ENCODE measurements at places on chromosomes 12 and 14.

DNA sequence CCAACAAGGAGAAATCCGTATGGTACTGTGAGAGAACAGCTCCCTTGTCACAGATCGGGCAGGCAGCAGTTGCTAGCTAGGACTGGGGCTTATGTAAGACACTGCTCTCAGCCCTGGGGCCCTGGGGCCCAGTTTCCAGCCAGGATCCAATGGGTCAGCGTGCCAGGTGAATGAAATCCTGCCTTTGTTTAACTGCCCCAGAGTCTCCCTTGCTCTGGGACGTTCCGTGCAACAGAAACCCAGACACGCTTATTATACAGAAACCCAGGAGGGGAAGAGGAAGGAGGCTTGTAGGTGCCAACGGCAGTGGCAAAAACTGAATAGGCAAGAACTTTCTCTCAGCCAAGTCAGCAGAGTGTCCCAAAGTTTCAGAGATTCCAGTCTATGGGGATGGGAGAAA, 110.6 kb downstream of the DIO2 start:
- peak; percentile 9 for DNase-seq

DNA sequence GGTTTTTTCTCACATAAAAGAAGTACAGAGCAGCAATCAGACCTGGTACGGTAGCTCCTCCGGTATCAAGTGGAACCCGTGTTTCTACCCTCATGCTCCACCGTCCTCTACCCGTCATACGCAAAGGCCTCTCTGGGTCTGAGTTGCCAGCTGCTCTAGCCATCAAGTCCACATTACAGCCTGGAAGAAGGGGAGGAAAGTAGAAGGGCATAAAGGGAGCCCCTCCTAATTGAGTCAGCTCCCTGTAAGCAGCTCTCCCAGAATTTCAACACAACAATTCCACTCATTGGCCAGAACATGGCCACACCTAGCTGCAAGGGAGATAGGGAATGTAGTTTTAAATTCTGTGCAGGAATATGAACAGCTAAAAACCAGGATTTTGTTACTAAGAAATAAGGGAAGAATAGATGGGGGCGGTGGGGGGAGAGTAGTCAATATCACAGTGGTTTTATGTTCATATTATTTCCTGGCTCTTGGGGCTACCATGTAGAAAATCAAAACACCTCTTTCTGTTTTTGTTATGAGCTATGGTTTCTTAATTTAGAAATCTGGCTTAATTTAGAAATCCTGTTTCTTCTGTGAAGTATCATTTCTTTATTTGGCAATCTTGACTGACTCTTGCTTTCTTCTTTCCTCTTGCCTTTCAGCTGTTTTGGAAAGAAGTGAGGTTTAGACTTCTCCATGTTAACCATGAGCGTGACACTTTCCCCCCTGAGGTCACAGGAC, 103.9 kb downstream of the AKAP6 start:
- DNase-seq, result no peak

GRCh38 chr12:114902665-114903064, 218.7 kb upstream of the TBX3 start:
- no peak for DNase-seq

DNA sequence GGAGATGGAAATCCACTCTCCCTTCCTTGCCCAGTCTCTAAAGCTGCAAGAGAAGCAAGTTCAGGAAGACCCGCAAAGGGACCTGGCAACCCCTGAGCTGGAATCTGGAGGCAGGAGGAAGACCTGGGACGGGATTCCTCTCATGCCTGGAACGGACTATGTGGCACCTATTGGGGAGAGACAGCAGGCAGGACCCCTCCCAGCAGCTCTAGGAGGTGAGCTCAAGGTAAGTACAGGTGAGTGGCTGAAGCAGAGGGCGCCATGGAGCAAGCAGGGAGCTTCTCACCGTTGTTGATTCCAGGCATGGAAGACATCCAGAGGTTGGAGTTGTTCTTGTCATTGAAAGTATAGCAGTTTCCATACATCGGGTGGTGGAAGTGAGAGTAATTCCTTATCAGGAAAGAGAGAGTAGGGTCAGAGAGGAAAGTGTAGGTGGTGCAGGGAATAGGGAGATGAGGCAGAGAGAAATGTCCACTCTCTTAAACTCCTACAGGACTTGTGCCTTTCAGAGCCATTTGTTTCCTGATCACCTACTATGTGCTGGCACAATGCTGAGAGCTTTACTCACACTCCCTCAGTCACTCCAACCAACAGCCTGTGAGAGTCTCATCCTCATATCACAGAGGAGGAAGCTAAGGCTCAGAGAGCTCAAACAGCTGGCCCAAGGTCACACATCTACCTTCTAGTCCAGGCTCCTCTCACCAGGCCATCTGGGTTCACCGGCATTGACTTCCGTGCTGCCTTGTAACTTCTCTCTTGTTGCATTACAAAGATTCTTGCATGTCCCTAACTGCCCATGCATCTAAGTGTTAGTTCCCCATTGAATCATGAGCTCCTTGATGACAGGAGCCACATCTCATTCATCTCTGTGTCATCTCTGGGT, 13.9 kb upstream of the TNFRSF1A start:
- no peak for DNase-seq

GRCh38 chr14:64879635-64880220, at the start of gene SPTB:
Gene SPTB, minus strand, starts transcription at chr14:64879907. Its CDS starts 56,813 bp downstream, at chr14:64823094.
- DNase-seq, result peak; percentile 73

GRCh38 chr14:90569606-90570387, 173.0 kb downstream of the CALM1 start:
- no peak for DNase-seq

DNA sequence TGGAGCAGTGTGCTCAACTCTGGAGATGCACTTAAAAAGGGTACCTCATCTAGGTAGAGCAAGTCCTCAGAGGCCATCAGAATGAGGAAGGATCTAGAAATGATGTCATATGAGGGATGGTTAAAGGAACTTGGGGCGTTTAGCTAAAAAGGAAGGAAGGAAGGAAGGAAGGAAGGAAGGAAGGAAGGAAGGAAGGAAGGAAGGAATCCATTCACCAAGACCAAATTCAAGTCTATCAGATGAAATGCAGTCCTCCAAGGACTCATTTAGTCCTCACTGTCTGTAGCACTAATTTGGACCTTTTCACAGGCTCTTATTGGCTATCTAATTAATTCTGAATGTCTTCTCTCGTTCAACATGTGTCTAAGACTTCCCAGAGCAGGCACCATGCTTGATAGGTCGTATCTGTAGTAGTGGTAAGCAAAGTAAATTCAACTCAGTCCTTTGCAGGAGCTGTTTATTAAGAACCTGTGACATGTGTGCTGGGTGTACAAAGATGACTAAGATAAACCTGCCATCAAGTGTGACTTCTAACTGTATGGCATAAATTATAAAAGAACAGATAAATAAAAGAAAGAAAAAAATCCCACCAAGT, 63.5 kb downstream of the LLPH start:
- DNase-seq, result no peak

DNA sequence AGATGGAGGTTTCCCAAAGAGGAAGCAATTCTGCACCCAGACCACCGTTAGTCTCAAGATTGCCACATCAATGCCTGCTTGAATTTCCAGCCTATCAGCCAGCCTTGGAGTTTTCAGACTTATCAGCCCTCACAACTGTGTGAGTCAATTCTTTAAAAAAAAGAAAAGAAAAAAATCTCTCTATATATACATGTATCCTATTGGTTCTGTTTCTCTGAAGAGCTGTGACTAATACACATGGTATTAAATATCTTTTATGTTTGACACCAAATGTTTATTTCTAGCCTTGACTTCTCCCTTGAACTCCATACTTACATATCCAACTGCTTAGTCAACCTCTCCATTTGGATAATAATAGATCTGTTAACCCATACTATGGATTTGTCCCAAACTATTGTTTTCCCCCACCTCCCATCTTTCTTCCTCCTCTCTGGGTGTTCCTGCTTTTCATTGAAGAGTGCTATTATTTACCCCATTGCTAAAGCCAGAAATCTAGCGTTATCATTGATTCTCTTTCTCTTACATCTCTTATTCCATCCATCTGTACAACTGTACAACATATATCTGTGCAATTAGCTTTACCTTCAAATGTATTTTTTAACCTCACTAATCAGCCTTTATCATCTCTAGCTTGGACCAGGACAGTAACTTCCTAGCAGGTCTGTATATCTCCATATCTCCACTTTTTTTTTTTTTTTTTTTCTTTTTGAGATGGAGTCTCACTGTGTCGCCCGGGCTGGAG, 22.7 kb upstream of the EID3 start:
- no peak for DNase-seq

DNA sequence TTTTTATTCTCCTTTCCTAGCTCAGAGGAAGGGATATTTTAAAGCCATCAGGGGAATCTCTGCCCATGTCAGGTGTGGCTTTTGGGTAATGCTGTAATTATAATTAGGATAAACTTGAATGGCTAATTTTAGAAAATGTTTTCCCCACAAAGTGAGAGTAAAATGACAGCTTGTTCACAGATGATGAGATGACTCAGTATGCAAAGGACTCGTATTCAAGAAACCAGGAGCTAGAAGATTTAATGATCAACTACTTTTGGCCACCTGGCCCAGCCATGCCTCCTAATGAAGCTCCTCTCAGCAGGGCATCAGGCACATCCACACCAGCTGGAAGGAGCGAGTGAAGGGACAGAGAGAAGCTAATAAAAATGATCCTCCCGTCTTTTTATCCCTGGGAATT, 29.0 kb upstream of the PLEKHG7 start:
- no peak for DNase-seq

DNA sequence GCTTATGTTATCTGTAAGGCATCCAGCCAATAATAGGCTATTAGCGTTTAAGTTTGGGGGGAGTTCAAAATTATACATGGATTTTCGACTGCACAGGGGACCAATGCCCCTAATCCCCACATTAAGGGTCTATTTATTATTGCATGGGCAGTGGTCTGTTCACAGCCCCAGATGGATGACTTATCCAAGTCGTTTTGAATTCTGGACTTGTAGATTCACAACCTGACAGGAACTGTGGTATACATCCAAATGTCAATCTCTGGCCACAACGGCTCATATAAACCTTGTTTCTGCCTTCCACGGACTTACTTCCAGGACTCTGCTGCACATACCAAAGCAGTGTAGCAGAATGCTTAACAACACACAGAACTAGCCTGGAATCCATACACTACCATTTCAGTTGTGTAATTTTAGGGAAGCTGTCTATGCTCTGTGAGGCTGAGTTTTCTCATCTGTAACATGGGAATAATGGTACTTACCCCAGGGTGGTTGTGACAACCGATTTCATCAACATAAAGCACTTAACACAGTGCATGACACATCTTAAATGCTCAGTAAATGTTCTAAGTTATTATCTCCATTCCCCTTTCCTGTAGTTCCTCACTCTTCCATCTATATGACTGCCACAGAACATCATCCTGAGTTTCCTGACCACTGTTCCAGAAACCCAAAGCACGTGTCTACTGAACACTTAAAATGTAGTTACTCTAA, 3.7 kb downstream of the DDX24 start:
- no peak for DNase-seq

DNA sequence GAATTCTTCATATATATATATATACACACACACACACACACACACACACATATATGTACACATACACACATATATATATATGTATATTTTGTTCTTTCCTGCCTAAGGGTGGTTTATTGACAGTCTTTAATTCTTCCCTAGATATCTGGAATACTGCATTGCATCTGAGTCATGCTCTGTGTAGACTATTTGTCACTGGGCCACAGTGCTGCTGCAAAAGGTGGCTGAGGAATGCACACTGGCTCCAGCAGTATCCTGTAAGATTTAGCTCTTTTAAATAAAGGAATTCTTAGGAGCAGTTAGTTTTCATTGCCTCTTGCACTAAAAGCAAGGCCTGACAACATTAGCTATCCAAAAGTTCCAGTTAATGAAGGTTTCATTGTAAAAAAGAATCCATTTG, 200.9 kb downstream of the APAF1 start:
- DNase-seq, result no peak

GRCh38 chr12:65022960-65023359, 98.1 kb downstream of the WIF1 start:
- DNase-seq, result no peak

DNA sequence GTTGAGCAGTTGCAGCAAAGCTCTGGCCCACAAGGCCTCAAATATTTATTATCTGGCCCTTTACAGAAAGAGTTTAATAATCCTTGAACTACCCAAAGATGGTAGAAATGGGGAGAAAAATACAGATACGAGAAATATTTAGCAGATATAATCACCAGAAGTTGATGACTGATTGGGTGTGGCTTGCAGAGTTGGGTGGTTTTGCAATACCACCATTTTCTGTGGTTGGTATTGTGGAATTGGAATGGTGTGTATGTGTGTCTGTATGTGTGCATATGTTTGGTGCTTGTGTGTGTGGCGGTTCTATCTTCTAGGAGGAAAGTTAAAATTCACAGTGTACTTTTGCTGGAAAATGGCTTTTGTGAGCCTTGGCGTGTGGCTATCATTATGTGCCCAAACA, 85.4 kb upstream of the MANSC4 start:
- no peak for DNase-seq

- no peak for DNase-seq
These were observed 182.7 kb upstream of the C14orf180 start for GRCh38 chr14:104396682-104397470.

DNA sequence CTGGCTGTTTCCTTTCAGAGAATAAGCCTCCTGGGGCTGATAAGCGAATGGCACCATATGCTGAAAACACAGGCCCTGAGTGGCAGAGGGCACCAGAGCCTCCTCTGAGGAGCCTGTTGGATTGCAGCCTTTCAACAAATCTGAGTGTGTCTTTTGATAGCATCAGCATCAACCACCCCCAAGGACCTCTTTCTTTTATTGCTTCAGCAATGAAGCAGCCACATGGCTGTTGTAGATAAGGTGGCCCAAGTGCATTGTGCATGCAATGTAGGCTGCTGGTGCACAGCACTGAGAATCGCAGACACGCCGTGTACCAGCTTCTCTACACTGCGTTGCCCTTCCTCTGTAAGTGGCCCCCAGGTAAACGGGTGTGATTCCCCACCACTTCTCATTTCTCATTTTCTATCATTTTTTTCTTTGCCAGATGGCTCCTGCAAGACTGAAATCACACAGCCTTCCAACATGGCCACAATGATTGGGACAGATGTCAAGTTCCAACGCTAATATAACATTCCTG, 191.7 kb downstream of the DAD1 start:
- peak; percentile 13 for DNase-seq

- DNase-seq, result no peak
These were observed 114.8 kb downstream of the ESRRB start for GRCh38 chr14:76490735-76491134.

DNA sequence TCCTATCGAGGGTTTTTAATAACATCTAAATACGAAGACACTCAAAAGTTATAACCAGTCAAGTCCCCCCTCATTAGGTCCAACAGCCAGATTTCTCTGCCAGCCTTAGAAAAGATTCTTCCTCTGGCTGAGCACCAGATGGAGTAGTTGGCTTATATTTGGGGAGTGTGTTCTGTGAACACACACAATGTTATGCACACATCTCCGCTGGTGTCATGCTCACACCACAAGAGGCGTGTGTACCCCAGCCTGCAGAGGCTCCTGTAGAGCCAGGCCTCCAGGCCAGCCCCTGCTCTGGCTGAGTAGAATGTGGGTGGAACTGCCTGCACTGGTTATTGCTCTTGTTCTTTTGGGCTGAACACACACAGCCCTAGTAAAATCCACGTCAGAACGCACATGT, 64.0 kb downstream of the PIWIL1 start:
- peak; percentile 34 for DNase-seq

DNA sequence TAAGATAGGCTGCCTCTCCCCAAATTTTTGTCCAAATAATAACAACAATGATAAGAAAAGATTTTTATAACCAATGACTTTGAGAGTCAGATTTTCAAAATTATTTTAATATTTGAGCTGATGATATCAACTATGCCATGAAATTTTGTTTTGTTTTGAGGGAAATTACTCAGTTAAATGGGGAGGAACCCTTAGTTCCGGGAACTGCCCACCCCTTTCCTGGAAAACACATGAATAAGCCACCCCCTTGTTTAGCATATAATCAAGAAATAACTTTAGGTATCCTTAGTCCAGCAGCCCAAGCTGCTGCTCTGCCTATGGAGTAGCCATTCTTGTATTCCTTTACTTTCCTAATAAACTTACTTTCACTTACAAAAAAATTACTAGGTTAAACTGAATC, 61.4 kb downstream of the HMGA2 start:
- no peak for DNase-seq

Measured in cerebellar cortex (tissue), 1 donor.